ENCODE measurements at places on chromosomes 3 and 15.

DNA sequence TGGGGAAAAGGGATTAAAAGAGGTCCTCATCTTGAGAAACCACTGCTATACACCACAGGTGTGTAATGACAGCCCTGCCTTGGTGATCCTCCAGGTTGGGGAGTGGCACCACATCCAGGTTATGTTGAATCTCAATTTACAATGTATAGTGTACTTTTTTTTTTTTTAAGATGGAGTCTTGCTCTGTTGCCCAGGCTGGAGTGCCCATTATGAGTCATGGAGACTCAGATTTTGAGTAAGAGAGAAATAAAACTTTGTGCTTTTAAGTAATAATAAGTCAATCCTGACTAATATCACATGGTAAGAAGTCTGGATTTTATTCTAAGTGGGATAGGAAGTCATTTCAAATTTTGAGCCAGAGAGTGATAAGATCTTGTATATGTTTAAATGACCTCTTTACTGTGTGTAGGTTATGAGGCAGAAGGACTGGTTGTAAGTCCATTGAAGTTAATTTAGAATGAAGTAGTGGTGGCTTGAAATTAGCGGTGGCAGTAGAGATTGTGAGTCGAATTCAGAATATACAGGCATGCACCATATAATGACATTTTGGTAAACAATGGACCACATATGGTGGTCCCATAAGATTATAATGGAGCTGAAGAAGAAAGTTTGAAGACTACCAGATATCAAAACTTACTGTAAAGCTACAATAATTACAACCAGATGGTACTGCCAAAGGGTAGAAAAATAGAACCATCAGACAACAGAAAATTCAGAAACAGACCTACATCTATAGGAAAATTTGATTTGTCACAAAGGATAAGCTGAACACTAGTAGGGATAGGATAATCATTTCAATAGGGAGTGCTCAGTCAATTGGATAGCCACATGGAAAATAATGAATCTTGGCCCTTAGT, 20.7 kb downstream of the POPDC2 start:
- no peak for DNase-seq

DNA sequence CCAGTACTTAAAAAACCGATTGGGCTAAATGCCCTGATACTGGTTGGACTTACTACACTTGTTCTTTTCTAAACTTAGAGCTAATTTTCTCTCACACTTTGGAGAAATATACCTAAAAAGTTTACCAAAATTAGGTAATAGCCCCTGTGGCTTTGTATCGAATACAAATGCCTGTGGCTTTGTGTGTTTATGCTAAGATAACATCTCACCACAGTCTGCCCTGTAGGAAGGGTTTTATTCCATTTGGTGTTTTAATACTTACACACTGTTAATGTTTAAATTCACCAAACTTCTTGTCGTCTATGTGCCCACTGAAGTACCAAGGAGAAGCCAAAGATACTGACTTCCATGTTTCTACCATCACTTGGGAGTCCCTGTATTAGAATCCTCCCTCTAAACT, 66.4 kb downstream of the BCHE start:
- DNase-seq, result no peak

DNA sequence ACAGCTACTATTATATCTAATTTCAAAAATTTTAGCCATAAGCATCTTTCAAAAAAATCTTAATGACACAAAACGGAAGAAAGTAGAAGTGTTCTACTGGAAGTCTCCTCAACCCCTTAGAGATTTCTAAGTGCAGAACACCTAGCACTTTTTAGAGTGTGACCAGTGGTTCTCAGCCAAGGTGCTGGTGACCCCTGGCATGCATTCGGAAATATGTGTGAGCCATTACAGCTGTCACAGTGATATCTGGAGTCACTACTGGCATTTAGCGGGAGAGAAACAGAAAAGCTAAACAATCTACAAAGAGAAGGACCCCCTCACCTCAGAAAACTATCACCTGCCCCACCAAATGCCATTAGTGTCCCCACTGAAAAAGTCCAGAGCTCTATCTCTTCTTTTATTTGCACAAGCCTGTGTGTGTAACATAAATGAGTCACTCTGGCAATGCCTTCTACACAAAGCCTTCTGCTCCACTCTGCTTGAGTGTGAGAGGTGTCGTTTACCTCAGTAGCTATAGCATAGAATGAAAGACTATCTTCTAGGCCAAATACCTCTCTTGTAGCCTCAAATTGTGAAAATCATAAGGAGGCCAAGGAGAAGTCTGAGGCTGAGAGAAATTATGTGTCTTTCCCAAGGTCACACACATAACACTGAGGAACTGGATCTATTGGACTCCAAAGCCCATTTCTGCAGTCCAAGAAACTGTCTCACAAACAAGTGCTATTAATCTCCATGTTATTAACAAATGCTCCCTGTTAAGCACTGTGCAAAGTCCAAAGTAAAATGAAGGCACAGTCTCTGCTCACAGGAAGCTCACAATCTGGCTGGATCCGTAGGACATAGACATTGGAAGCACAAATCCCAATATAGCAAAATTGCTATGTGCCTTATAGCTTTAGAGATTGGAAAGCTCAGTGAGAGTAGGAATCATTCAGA, 28.5 kb upstream of the KCNMB2 start:
- DNase-seq, result no peak

- no peak for DNase-seq
Observed at GRCh38 chr3:187197335-187197649, at the start of gene RTP1. Gene RTP1 (plus strand): TSS chr3:187197486. CDS start chr3:187197516, 30 bp downstream.

DNA sequence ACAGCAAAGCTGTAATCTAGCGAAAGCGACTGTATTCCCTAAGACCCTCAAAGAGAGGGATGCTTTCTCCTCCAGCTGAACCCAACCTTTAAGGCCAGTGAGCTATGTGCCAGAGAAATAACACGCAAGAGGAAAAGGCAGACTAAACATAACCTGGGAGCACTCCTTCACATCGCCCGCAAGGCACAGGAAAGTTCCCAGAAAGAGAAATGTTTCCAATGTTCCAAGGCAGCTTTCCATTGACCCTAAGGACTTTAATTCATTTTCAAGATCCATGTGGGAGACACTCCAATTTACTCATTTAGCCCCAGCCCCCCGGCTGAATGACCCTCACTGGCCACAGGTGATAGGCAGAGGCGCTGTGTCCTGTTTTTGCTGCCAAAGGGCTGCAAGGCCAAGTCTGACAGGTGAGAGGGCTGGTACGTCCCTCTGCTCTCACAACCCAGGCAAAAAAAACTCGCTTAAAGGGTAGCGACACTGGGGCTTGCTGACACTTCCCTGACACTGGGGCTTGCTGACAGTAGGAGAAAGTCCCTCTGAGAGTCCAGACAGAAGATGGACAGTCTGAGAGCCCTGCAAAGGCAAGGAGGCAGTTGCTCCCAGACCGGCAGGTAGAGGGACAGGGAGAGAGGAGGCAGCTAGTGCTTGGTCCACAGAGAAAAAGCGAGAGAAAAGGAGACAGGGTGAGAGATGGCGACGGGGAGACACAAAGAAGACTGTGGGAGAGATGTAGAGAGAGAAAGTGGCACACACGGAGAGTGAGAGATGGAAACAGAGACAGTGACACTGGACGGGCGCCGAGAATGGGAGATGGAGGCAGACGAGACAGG, 702 bp downstream of the ARHGEF3 start:
- no peak for DNase-seq

- DNase-seq, result no peak
Observed at GRCh38 chr3:159416856-159417255, 571.8 kb upstream of the IL12A start.

DNA sequence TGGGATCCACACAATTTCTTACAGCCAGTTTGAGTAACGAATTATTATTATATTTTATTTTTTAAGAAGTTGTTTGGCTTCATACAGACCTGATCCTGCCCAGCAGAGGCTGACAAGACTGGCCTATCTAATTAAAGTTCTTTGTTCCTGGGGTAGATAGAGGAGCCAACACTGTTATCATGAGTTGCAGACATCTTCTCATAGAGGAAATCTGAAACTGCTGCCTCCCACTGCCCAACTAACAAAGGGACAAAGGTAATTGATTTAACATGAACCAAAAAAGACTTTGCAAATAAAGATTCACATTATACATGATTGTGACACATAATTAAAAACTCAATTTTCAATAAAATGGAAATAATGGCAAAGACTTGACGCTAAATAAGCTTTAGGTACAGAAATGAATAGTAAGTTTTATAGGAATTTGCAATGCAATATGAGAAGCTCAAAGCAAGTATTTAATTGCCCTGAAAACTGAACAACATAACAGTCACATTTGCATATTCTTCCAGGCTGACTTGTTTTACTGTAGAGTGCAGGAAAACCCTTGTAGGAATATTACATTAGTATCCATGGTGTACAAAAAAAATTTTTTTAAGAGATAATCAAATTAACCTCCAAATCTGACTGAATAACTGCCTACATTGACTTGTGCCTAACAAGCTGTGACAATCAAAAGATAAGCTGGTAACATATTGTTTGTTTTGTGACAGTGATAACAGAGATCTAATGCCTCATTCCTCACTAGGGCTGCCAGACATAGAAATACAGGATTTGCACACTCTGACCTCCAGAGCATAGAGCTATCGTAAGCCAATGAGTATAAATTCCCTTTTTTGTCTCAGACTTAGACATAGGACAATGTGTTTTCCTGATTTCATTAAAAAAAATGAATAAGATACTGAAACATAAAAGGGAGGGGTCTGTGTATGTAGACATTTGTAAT, 273.2 kb downstream of the MFSD1 start:
- DNase-seq, result no peak

DNA sequence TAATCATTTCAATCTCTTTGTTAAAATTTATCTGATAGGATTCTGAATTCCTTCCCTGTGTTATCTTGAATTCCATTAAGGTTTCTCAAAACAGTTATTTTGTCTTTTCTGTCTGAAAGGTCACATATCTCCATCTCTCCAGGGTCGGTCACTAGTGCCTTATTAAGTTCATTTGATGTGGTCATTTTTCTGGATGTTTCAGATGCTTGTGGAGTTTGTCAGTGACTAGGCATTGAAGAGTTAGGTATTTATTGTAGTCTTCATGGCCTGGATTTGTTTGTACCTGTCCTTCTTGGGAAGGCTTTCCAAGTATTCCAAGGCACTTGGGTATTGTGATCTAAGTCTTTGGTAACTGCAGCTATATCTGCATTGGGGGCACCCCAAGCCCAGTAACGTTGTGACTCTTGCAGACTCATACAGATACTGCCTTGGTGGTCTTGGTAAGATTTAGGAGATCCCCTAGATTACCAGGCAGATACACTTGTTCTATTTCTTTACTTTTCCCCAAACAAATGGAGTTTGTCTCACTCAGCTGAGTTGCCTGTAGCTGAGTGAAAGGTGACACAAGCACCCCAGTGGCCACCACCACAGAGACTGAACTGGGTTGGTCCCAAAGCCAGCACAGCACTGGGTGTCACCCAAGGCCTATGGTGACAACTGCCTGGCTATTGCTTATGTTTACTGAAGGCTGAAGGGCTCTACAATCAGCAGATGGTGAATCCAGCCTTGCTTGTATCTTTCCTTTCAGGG, 18.9 kb upstream of the SLC27A2 start:
- no peak for DNase-seq
